ENCODE measurements at places on chromosomes 5 and 9.

GRCh38 chr9:23774266-23774665, 51.8 kb downstream of the ELAVL2 start:
- DNase-seq: no peak

DNA sequence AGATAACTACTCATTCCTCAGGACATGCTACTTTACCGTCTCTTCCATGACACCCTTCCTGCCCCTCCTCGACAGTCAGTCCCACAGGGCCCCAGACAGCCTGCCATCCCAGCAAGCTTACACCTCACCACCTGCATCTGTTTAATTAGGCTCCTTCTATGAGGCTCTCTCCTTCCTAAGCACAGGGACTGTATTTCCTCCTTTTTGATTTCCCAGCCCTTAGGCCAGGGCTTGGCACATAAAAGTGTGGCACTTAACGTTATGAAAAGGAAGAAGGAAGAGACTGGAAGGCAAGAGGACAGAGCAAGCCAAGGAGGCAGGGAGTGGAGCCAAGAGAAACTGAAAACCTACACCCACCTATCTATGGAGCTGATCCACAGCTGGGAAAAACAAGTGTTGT, 146.8 kb downstream of the SIL1 start:
- no peak for DNase-seq

GRCh38 chr5:155019601-155020226, 6.2 kb downstream of the KIF4B start:
- DNase-seq: no peak

GRCh38 chr5:61667525-61668218, 335.6 kb downstream of the ZSWIM6 start:
- DNase-seq: no peak

GRCh38 chr5:141934099-141934844, 10.6 kb downstream of the DELE1 start:
- DNase-seq: no peak

- no peak for DNase-seq
These were observed 122.0 kb downstream of the RGS3 start for GRCh38 chr9:113585555-113585954.

DNA sequence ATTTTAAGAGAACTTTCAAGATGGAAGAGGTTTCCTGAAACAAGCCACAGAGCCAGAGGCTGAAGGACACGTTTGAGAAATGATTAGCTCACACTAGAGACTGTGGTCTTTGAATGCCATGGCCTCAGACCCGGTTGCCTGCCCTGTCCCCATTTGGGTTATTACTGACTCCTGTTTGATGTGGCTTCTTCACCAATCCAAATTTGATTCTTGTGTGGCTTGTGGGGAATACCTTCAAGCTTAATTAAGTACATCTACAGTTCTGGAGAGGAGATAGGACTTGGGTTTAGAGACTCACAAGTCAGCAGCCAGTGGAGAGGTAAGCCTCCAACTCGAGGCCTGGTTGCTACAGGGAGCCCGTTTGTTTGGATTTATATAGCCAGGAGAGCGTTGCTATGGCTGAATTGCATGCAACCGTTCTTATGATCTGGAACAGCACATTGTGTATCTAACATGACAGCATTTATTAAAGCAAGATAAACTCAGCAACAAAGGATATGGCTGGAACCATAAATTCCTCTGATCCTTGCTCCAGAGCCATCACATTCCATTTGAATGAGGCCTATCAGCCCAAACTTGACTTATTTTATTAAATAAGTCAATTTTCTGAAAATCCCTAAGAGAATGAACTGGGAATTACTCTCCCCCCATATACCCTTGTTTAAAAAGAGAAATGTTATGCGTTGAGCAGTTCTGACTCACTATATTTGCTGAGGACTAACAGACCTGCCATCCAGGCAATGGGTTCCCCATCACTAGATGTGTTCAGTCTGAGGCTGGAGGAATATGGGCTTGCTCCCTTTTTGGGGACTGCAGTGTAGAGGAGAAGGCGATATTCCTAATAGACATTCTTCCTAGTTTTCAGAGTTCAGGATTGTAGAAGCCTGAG, 88.4 kb upstream of the TNFSF8 start:
- no peak for DNase-seq

DNA sequence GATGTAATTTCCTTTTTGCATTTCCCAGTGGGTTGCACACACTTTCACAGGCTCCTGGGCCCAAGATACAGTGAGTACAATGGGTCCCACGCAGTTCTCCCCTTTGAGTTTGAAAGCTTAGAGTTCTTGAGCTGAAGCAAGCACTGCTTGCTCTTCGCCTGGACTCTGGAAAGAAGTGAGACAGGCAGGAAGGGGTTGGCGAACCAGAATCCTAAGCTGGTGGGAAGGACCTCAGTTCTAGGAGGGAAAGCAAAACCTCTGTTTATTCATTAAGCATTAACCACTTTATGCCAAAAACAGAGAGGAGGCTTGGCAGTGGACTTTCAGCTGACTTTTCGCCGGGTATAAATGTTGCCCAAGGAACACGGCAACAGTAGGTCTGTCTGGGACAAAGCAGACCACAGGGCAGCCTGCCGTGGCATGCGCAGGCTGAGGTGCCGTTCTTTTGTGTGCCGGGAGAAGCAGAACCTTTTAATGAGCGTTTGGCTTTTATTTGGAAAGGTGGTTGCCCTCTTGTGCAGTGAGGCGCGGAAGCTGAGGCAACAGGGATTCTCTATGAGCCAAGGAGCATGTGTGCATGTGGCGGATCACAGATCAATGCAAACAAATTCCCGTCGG, 239.9 kb upstream of the PANK3 start:
- no peak for DNase-seq

GRCh38 chr5:134576386-134577021, 51.0 kb downstream of the JADE2 start:
- no peak for DNase-seq

GRCh38 chr9:89999534-90000370, 394.9 kb downstream of the GADD45G start:
- DNase-seq: peak; percentile 55

GRCh38 chr5:14582797-14583137, 1.2 kb downstream of the OTULINL start:
- no peak for DNase-seq

GRCh38 chr5:71782393-71782770, 63.3 kb downstream of the CARTPT start:
- DNase-seq: no peak

DNA sequence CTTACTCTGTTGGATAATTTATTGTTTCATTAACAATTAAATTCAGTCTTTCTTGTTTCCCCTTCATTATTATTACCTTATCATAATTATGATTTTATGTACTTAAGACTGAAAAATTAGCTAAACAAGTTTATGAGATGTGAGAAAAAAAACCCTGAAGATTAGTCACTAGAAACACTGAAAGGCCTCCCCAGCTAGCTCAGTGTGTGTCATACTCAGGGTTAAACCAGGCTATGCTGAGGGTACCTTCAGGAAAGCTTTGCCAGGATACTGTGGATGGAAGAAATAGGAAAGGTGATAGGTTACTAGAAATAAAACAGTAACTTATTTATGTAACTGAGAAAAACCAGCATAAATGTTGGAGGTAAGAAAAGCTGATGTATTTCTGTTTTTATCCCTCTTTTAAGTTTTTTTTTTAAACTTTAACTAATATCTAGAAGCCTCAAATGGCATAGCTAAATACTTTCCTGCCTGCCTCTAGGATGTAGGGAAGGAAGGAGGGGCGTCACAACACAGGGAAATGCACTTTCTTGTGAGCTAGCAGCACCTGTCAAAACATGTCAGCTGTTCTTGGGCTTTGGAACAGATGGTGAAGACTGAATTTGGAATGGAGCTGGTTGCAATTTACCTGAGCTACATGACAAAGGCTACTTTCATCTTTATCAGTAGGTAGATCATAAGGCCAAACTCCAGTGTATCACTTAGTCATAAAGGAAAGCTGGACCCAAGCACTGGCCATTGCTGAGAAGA, 24.2 kb downstream of the NMRK1 start:
- no peak for DNase-seq

DNA sequence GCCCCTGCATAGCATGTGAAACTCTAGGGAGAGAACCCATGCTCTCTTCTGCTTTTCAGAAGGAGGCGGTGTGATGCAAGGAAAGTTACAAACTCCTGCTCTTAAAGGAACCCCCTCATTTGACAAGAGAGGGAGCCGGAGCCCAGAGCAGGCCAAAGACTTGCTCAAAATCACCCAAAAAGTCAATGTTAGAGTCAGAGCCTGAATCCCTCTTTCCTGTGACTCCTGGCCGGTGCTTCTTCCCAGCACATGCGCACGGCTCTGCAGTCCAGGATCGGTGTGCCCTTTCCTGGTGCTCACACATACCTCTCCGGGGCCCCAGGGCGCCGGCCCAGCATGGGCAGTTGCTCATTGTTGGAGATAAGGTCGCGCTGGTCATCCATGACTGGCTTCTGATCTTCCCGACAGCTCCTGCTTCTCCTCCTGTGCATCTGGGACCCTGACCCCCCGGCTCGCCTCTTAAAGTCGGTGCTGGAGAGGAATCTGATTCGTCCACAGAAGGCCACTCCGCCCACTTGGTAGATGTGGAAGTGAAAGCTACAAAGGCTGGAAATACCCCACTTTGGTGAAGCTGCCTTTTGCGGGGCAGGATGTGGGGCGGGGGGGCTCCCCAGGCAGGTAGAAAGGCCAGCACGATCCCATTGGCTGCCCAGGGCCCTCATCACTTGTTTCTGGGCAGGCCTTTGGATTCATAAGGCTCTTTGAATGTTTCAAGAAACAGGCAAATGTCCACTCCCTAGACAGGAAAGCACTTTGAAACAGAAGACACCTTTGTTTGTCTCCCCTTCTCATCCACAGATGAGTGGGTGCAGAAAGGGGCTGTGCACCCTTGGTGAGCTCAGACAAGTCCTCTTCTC, at the start of gene CD74:
TSS of gene CD74 (minus strand) at position 592 of the 857 bp plus-strand sequence. CDS start at position 431, 161 bp downstream.
- peak; percentile 12 for DNase-seq

DNA sequence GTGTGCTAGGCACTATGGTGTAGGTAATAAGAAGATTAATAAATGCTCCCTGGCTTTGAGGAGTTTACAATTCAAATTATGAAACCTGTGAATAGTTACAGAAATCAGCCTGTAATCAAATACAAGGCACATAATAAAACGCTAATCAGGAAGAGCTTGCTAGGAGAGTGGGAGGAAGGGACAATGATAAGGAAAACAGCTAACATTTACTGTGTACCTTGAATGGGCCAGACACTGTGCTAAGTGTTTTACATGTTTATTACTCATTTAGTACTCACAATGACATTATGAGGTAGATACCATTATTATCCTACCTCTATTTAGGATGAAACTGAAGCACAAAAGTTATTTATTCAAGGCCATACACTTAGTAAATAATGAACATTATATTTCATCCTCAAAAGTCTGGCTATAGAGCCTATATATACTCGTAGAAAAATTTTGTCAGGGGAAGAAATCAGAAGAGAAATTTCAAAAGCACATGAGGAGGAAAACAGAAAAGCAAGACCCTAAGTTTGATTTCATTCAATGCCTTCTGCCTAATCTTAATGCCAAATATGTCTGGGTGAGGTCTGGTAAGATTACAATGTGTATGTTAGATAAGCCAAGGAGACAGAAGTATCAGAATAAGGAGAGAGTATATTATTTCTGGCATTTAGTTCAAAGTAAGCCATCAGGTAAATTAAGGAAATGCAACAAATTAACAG, 35.9 kb downstream of the AFF4 start:
- no peak for DNase-seq

DNA sequence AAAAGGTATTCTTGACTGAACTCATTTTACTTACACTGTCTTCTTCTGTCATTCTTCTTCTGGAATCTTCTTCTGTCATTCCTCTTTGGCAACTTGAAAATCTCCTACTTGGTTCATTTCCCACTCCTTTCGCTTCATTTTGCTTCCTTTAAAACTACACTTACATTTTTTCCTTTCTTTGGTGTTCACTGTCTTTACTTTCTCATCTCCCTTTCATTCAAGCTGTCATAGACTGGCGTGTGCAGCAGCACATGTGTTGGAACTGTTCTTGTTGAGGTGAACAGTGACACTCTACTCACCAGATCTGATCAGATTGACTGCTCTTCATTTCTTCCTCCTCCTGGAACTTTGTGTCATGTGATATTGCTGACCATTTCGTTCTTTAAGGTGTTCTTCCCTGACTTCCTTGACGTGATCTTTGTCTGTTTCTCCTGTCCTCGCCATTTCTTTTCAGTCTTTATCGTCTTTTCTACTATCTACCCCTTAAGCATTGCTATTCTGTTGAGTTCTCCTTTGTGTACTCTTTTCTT, 6.4 kb downstream of the DNAJC25 start:
- DNase-seq: no peak

- DNase-seq: no peak
These were observed 93.3 kb upstream of the CDKN2B start for GRCh38 chr9:22102146-22103053.

GRCh38 chr9:128635266-128636023, 21.2 kb downstream of the DYNC2I2 start:
- no peak for DNase-seq

GRCh38 chr5:170479484-170479883, 24.3 kb upstream of the KCNIP1 start:
- DNase-seq: no peak

DNA sequence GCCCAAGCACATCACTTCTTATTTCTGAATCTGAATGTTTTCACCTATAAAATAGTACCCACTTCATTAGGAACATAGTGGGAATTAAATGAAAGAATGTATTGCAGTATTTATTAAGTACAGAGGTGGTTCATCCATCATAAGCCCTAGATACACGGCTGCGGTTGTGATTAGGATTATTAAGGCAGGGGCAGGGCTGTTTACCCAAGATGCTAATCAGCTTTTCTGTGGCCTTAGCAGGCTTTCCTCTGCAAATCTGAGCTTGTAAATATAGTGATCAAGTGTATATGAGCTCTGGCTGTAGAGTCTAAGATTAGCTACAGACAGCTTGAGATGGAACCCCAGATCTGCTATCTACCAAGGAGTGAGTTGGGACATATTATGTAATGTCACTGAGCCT, 124.1 kb upstream of the ADRA1B start:
- DNase-seq: no peak

GRCh38 chr5:150599917-150600511, 40.4 kb upstream of the SYNPO start:
- no peak for DNase-seq

- DNase-seq: no peak
These were observed 274.3 kb upstream of the DMRT1 start for GRCh38 chr9:567128-567746.

DNA sequence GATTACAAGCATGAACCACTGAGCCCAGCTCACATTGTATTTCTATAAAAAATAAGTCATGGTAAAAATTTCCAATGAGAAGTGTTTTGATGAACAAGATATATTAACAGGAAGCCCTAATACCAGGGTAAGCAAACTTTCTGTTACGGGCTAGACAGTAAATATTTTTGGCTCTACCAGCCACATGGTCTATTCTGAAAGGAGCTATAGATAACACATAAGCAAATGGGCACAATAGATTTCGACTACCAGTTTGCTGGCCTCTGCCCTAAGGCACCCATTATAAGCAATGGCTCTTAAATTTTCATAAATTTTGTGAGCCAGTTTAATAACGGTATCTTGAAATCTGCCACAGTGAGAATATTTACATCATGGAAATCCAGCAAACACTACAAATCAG, 8.1 kb downstream of the UBQLN1 start:
- no peak for DNase-seq

GRCh38 chr9:130368631-130369103, 76.1 kb upstream of the ASS1 start:
- DNase-seq: no peak

All from NCI-H2227 treated with DMSO at 0.1 percent for 48 hours (cell line).